Renal cortex interstitium (tissue), 15 donors: ENCODE measurements at places on chromosomes 5 and 9.

DNA sequence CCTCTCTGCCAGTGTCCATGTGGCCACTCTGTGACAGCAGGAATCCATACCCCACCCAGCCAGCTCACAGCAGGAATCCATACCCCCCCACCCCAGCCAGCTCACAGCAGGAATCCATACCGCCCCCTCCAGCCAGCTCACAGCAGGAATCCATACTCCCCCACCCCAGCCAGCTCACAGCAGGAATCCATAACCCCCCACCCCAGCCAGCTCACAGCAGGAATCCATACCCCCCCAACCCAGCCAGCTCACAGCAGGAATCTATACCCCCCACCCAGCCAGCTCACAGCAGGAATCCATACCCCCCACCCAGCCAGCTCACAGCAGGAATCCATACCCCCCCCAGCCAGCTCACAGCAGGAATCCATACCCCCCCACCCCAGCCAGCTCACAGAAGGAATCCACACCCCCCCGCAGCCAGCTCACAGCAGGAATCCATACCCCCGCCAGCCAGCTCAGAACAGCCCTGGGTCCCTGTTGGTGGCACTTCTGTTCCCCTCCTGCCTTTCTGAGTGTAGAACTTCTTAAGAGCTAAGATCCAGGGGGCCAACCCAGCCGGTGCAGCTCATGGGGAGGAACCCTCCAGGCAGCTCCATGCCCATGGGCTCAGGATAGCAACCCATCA, 8.4 kb upstream of the RXRA start:
- DNase-seq: no peak

GRCh38 chr5:157978061-157978460, 119.1 kb upstream of the CLINT1 start:
- no peak for DNase-seq

- DNase-seq: no peak
Measured at GRCh38 chr5:1104327-1105006, 7.4 kb downstream of the SLC12A7 start.

DNA sequence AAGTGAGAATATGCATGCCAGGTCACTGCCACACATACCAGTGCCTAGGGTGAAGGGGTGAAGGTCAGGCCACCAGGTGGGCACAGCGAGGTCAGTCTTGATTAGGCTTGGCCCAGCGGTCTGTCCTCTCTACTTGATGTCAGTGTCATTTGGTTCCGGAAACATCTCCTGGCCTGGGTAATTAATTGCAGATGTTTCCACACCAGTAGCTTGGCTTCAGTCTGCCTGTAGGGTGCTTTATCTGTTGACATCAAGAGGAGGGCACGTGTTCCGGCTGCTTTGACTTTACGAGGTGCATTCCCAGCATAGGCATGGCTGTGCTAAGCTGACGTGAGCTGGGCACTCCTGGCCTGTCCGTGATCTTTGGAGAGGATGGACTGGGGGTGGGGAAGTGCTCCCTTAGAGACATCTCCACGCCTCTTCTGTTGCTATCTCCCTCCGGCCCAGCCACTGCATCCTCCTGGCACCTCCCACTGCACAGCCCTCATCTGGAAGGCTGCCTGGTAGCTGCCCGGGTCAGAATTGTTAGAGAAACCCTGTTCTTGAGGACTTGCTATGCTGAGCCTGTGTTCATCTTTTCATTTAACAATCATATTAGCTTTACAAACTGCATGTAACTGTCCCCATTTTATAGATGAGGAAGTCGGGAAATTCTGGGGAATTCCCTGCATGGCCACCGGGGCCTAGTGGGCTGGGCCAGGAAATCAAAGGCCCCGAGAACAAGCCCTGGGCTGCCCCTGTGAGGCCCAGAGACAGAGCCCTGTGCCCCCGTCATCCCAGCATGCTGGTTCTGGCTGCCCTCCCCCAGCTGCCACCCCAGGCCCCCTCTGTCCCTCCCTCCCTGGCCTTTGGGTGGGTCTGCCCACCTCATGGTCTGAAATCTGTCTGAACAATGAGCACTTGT, 29.1 kb downstream of the JADE2 start:
- no peak for DNase-seq

DNA sequence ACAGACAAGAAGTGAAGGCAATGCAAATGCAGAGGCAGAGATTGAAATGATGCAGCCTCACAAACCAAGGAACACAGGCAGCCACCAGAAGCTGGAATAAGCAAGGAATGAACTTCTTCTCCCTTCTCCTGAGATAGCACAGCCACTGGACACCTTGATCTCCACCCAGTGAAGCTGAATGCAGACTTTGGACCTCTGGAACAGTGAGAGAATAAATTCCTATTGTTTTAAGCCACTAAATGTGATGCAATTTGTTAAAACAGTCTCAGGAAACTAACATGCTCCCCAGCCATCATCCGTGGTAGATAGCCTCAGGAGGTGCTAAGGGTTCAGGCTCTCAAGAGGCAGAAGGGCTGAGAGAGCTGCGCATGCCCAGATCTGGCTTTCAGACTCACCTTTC, 512.2 kb upstream of the ZNF608 start:
- no peak for DNase-seq

DNA sequence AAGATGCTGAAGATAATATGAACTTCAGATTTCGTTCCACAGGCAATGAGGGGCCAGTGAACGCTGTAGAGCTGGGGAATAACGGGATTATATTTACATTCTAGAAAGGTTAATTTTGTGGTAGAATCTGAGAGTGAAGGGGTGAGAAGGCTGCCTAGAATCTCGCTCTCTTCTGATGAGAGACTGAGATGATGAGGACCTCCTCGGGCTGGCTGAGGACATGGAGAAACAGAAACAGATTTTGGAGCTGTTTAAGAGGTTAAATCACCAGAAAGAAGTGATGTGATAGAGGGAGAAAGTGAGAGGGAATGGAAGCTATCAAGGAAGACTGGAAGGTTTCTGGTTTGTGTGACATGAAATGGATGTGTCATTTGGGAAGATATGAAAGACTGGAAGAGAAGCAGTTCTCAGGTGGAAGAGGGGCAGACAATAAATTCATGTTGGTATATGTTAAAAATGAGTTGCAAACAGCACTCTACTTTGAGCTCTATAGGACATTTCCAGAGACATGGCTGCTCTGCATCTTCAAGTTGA, 612.6 kb downstream of the ISL1 start:
- DNase-seq: no peak

GRCh38 chr9:80632041-80632440, 1057.3 kb downstream of the TLE1 start:
- no peak for DNase-seq

GRCh38 chr5:175202463-175203068, 241.4 kb downstream of the DRD1 start:
- DNase-seq: no peak

GRCh38 chr9:81894891-81895290, 33.3 kb upstream of the SPATA31D4 start:
- DNase-seq: no peak

- DNase-seq: no peak
Measured at GRCh38 chr9:125095821-125096443, 47.4 kb downstream of the SCAI start.

- no peak for DNase-seq
Measured at GRCh38 chr5:179294891-179295777, 50.1 kb downstream of the ADAMTS2 start.

GRCh38 chr5:145962001-145962400, 25.6 kb downstream of the SH3RF2 start:
- DNase-seq: no peak

DNA sequence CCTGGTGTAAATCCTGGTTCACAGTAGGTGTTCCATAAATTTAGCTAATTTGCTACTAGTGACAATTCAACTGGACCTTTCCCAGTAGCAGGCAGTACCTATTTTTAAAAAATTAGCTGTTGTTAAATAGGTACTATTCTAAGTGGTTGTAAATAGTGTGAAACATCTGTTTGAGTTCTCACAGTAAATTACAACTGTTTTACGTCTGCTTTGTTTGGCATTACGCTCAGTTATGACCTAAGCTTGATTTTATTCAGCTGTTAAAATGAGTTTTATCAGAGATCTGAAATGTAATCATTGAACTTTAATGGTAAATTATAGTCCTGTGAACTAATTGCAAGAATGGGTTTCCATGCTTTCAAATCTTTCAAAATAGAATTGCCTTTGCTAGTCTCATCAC, 93.9 kb downstream of the GPBP1 start:
- no peak for DNase-seq

GRCh38 chr5:57937025-57937424, 454.4 kb upstream of the ACTBL2 start:
- no peak for DNase-seq

- no peak for DNase-seq
Measured at GRCh38 chr5:14066326-14066725, 76.8 kb upstream of the TRIO start.

DNA sequence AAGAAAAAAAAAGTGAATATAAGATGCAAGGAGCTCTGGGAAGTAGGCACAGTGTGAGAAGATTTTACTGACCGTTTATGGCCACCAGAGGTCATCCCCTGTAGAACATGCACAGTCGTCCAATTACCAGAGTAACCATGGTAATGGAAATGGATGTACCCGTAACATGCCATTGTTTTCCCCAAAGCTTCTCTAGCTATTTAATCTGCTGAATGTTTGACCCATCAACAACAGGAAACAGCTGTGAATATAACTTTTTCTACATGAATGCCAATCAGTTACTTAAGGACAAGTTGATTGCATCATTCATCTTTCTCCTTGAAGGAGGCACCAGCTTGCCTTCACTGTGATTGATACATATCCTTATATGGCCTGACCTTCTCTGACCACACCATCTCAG, 1967.0 kb upstream of the CDH9 start:
- DNase-seq: no peak

DNA sequence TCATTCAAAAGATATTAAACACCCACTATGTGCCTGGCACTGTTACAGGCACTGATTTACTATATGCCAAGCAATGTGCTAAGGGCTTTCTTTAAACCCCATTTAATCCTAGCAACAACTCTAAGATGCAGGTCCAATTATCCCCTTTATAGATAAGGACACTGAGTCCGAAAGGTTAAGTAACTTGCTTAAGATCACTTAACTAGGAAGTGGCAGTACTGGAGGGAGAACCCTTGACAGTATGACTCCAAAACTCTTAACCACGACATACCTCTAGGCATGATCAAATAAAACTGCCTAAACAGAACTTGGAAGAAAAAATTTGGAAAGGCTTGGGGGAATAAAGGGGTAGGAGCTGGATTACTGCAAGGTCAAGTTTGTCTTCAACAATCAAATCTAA, 1.7 kb downstream of the RAB14 start:
- DNase-seq: no peak

DNA sequence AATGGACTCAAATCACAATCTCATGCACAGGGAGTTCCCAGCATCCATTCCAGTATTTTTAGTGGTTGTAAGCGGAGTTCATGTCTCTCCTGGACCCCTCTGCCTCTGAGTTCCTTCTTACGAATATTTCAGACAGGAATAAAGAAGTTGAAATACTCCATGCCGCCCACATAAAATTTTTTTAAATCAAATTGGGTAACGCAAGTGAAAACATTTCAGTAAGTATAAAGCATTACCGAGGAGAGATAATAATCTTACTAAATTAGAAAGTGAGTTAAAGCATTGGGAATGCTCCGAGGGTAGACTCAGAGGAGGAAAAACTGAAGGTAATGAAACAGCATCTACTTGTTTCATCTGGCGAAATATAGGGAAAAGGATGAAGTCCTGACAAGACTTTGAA, 317.6 kb downstream of the ARRDC3 start:
- DNase-seq: no peak

DNA sequence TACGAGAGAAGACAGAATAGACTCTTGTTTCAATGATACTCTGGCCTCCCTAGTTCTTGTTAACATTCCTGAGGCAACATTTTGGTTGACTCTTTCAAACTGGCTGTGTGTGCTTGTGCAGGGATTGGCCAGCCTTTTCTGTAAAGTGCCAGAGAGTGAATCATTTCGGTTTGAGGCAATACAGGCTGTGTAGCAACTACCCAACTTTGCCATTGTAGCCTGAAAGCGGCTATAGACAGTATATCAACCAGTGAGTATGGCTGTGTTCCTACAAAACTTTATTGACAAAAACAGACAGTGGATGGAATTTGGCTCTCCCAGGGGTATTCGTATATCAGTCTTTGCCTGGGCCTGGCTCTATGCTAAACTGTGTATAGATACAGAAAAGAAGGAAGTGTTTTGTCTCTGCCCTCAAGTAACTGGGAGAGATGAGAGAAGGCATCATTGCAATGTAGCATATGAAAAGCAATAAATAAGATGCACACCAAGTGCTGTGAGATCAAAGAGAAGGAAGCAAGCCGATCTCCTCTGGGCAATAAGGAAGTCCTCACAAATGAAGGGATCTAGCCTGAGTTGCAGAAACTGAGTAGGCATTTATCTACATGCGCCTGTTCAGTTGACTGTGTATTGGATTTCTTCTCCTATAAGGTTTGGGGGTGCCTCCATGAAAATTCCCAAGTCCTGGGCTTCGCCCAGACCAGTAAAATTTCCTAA, 568.0 kb upstream of the KLF4 start:
- DNase-seq: no peak

GRCh38 chr9:38205279-38205678, 136.3 kb upstream of the SHB start:
- DNase-seq: no peak

GRCh38 chr5:111488353-111488752, 24.0 kb downstream of the STARD4 start:
- no peak for DNase-seq

GRCh38 chr9:111983484-111983908, 86.9 kb downstream of the UGCG start:
- no peak for DNase-seq

GRCh38 chr9:121557581-121558447, 58.2 kb upstream of the GGTA1 start:
- DNase-seq: peak; percentile 78

DNA sequence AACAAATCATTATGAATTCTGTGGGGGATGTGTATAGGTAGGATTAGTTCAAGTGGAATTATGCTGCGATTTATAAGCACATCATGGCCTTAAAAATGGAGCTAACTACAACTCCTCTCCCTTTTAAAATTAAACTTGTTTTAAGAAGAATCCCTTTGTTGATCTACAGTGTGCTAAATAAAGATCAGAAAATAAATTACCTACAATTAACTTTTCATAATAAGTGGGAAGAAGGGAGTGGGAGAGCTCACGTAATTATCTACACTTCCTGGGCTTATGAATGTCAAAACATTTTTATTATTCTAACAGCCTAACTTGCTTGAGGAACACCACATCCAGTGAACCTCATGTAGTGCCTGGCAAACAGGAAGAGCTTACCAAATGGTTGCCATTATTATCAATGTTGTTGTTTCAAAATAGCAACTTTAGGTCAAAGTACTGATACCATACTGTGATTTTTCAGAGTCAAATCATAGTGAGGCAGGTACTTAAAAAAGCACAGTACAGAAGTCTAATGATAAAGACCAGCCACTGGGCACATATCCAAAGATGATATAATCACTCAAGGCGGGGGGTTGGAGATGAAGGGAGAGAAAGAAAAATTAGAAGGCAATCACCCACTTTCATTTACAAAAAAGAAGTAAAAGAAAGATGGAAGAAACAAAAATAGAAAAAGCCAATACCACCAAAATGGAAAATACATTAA, 174.0 kb downstream of the RAPGEF6 start:
- no peak for DNase-seq

DNA sequence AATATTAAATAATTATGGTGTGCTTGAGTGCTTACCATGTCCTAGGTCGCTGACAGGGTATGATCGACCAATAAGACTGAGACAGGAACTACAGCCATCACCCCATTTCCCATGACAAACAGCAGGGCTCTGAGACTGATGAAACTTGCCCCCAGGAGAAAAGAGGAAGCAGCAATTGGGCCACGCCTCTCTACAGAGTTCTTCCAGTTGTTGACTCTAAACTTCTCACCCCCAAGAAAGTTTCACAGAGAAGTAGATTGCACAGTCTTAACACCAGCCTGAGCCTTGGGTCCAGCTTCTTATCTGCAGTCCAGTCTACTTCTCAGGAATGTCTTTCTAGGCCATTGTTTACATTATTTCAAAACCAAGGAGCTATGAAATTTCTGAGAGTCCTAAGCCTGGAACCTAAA, 182.2 kb upstream of the ANKRD55 start:
- no peak for DNase-seq
